IMR-90 (cell line): ENCODE measurements at places on chromosomes 5 and 9.

- peak; percentile 56 for DNase-seq
These were observed 179.8 kb downstream of the SEC61B start for GRCh38 chr9:99401680-99402504.

DNA sequence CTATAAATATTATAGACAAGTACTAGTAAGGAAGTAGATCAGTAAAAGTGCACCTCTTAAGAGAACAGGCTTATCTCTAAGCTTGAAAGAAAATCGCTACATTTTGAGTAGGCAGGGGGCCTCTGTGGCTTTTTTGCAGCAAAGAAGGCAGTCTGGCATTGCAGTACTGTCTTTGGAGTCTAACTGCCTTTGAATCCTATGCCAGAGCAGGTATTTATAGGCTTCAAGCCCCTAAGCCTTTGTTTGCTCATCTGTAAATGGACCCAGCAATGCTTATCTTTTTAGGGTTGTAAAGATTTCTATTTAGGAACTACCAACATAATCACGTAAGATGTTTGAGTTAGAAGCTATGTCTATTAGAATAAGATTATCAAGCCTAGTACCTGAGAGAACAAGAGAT, 23.7 kb upstream of the HK3 start:
- no peak for DNase-seq

GRCh38 chr9:17613758-17614157, 34.9 kb downstream of the SH3GL2 start:
- peak; percentile 82 for DNase-seq

GRCh38 chr9:86827893-86828292, 119.4 kb downstream of the GAS1 start:
- DNase-seq, result no peak

GRCh38 chr9:128635266-128636023, 21.2 kb downstream of the DYNC2I2 start:
- DNase-seq, result peak; percentile 94

DNA sequence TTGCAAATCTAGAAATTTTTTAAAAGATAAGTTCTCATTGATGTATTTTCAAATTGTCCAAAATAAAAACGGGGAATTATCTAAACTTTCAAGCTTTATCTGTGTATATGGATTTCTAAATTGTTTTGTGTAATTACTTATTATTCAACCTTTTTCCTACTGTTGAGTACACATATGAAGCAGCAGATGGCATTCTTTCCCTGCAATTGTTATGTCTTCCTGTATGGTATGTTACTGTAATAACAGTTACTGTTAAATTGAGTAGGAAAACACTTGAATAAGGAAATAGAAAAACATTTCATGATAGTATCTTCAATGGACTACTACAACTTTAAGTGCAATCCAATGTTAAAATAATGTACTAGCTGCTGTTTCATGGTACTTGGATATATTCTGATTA, 124.8 kb downstream of the RANBP17 start:
- peak; percentile 42 for DNase-seq

GRCh38 chr5:35333366-35333765, 103.1 kb upstream of the PRLR start:
- DNase-seq, result no peak

- no peak for DNase-seq
These were observed 60.2 kb downstream of the NEURL1B start for GRCh38 chr5:172701291-172701656.

DNA sequence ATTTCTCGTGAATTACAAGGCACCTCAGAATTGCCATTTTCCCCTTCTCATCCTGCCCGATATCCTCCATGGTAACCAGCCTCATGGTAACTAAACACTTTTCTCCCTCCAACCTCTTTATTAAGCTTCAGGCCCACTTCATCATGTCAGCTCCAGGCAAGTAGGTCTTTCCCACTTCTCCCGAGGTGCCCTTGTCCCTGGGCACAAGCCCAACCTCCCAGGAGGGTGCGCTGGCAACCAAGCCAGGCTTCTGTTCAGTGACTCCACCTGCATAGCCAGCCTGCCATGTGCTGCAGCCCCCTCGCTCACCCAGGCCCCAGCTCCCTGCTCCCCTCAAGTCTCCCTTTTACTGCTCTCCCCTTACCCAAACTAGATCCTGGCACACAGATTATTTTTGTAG, 47.4 kb upstream of the AFAP1L1 start:
- DNase-seq, result no peak

GRCh38 chr5:142527664-142528295, 158.1 kb downstream of the FGF1 start:
- DNase-seq, result no peak

- DNase-seq, result no peak
These were observed 53.3 kb downstream of the PRRC2B start for GRCh38 chr9:131447148-131447547.

DNA sequence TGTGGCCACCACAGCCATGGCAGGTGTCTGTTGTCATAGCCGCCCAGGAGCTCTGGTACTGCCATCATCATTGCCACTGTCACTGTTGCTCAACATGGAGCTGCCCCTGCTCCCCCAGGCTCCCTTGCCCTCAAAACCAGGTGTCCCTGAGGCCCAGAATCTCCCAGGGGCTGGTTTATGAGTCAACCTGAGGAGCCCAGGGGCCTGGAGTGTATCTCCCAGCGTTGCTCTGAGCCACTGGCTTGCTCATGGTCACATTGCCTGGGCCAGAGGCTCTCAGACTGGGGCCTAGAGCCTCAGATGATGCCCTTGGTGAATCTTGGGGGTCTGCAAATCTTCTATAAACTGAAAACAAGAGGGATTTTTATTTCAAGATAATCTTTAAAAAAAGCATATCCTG, 24.7 kb upstream of the TBC1D2 start:
- no peak for DNase-seq
